ENCODE measurements at places on chromosomes 12 and 14.
A peak's percentile ranks its signal among the peaks of the same experiment; 100 is the strongest.

- DNase-seq = no peak
Observed at GRCh38 chr12:11746940-11747716, 97.7 kb downstream of the ETV6 start.

- no peak for DNase-seq
Observed at GRCh38 chr14:93898081-93898611, 29.0 kb upstream of the FAM181A start.

DNA sequence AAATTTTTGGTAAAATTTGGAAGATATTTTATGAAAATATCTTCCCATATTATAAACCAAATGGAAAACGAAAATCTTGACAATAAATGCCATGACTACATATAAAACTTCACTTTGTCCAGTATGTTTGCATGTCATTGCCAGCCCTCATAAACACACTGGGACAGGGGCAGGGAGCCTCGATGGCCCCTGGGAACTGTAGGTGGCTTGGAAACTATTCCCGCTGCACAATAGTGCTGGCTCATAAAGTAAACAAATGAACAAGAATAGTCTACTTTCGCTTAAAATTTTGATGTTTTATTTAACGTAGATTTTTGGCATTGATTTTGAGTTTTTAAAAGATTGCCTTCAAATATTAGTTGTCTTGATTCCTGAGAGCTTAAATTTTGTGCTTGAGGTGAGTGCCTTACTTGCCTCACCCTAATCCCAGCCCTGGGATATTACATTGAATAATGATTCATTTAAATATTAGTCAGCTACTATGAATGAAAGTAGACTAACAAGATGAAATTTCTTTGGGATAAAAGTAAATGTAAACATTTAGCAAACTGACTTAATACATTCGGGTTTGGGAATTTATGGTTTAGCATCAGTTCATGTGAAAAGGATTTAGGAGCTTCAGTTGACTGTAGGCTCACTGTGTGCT, 74.0 kb upstream of the PKP2 start:
- no peak for DNase-seq

DNA sequence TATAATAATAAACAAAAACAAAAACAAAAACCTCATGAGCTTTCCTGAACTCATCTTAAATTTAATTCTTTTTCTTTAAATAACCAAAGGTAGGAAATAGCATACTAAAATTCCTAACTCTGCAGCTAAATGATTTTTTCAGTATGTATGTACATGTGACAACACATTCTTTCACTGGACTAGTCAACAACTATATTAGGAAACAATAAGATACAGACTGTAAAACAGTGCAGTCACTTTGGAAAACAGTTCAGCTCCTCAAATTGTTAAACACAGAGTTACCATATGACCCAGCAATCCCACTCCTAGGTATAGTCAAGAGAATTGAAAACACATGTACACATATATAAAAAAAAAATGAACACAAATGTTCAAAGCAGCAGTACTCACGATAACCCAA, 64.7 kb downstream of the SPPL3 start:
- DNase-seq = no peak

DNA sequence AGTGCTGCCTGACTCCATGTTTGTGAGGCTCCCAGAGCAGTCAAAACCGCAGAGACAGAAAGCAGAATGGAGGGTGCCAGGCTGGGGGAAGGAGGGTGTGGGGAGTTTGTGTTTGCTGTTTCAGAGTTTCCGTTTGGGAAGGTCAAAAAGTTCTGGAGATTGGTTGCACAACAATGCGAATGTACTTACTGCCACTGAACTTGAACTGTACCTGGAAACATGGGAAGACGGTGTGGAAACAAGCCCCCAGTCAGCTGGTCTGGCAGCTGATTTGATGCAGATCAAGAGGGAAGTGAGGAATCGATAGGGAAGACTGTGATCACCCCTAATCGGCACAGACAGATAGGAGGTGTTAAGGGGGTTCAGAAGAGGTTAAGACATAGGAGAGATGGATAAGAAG, 35.3 kb upstream of the INF2 start:
- no peak for DNase-seq

GRCh38 chr12:121600702-121601336, 20.0 kb upstream of the KDM2B start:
- peak; percentile 50 for DNase-seq

DNA sequence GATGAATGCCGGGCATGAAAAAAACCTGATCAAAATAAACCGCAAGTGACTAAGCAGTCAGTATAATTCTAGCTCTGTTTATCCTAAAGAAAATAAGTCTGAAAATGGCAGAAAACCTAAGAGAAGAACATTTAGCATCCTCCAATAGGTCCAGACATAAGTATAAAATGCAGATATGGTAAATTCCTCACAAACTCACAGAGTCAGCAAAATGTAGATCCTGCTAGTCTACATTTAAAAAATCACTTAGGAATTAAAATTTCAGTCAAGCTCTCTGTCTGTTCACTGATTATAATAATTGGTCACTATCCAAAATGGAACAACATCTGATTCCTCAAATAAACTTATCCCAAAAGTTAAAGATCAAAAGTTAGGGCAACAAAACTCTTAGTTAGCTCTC, 95.1 kb downstream of the DIO2 start:
- DNase-seq = no peak

GRCh38 chr14:73027984-73028383, 1.1 kb upstream of the ZFYVE1 start:
- DNase-seq = no peak

- DNase-seq = no peak
Observed at GRCh38 chr14:60643463-60644314, 5.6 kb downstream of the SIX1 start.

- DNase-seq = no peak
Observed at GRCh38 chr12:9065607-9065856, 50.2 kb downstream of the A2M start.

Data from NCI-H146 (cell line).